ENCODE measurements at places on chromosomes 4 and X. TPM values are rescaled to one million over a fixed set of nuclear protein-coding genes. Genes with fewer than 3 reads are reported as not detected.

GNRHR gene
- not detected for total RNA-seq

WWC2 gene
- 109 TPM for total RNA-seq

F8A3 gene
- not detected for total RNA-seq

BGN gene
- total RNA-seq, result 157 TPM

DNA sequence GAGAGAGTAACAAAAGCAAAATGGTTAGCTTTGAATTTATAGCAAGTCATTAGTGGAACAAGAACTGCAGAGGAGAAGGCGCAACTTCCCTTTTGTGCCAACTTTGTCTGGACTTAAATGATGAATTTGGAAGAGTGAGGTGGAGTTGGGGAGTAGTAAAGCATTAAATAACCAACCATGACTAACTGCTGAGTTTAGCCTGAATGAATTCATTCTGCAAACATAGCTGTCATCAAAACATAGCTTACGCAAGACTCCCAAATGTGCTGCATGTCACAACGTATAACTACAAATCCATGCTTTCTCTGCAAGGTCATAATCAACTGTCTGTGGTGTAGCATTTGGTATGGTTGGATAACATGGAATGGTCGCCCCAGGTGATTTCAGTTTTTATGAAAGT is 75.9 kb upstream of the RPL34 start:
- DNase-seq, result no peak

DNA sequence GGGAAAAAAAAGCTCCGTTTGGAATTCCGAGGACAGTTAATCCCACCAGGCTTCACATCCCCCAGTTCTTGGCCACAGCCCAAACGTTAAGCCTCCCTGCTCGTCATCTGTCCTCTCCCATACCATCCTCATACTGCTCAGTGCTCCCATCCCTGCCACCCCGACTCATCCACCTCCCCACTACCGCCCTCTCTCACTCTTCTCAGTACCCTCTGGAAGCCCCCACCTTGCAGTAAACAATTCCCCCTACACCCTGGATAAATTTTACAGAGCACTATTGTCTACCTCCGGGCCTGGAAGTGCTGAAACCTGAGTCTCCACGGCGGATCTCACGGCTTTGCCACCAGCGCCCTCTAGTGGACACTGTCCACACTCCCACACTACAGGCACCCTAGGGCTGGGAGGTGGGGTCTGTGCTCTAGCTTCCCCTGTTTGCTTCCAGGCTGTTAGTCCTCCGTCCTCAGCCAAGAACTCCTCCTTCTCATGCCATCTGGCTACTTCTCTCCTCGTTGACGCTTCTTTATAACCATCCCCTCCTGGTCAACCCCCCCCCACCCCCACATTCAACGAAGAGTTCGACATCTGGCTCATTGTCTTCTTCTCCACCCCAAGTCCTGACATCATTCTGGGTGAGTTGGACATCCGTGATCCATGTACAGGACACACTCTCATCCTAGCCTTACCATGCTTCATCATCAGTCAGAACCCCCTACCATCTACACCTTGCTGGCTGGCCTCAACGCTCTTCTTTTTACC is 54.5 kb downstream of the RTL9 start:
- DNase-seq, result peak; percentile 68

GRCh38 chr4:3766785-3767569 is 792 bp downstream of the ADRA2C start:
- DNase-seq, result no peak

GRCh38 chr4:141307241-141307689 is 86.6 kb downstream of the ZNF330 start:
- peak; percentile 65 for DNase-seq

DNA sequence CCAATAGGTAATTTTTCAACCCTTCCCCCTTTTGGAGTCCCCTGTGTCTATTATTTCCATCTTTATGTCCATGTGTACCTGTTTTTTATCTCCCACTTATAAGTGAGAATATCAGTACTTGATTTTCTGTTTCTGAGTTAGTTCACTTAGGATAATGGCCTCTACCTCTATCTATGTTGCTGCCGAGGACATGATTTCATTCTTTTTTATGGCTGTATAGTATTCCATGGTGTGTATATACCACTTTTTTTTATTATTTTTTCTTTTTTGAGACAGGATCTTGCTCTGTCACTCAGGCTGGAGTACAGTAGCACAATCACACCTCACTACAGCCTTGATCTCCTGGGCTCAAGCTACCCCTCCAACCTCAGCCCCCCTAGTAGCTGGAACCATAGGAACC is 47.6 kb downstream of the FUNDC1 start:
- DNase-seq, result no peak

- no peak for DNase-seq
These were observed 7.3 kb downstream of the MAEA start for GRCh38 chr4:1297023-1297395.

DNA sequence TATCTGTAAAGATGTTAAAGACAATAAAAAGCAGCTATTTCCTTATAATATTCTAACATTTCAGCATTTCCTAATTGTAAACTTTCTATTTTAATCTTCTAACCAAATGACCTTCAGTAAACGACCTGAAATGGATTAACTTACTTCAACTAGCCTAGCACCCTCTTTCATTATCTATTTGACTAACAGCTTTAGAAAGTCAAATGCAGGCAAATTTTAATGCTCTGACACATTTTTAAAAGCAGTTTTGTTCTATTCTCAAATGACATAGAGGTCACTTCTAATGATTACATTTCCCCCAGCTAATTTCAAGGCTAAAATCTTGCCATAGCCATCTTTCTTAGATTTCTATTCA is 41.9 kb downstream of the SLC7A11 start:
- no peak for DNase-seq

GRCh38 chr4:87465739-87466366 is 43.5 kb downstream of the NUDT9 start:
- no peak for DNase-seq

DNA sequence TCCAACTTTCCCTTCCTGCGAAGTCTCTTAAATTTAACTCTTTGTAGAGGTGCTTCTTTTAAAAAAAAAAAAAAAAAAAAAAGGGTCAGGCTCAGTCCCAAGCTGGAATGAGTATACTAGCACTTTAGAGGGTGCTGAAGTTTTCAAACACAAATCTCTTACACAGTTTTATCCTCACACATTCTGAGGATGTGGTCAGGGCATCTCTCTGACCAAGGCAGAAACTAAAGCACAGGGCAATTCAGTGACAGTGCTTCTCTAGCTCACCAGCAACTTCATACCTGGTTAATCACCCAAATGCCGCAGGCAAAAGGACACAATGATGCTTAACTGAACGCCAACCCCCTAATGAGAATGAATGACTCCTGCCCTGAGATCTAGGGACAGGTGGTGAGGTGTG is 9.8 kb upstream of the PGM2 start:
- no peak for DNase-seq

- no peak for DNase-seq
These were observed 76.7 kb downstream of the SLC4A4 start for GRCh38 chr4:71415491-71415890.

Data from lower lobe of right lung (tissue), 2 donors.